CD4-positive, alpha-beta T cell treated with Interleukin-17A for 1 hour (primary cell): ENCODE measurements at places on chromosomes 3 and 15.

DNA sequence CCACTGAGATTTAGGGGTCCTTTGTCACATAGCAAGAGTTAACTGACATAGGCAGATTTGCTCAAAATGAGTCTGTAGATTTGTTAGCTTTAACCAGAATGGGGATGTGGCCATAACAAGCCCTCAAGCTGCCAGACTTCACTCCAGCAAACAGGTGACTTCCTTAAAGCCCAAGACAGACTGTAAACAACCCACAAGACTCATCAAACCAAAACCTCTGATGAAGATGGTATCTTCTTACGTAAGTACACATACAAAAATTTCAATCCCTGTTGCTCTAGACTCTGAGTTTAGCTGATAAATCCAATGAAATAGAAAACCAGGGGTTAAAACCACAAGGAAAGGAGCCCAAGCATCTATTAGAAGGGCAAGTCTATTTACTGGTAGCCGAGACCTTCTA lies 18.2 kb upstream of the ZBTB20 start:
- peak; percentile 61 for DNase-seq

- DNase-seq, result no peak
These were observed 609.9 kb downstream of the RBMS3 start for GRCh38 chr3:29890801-29891200.

GRCh38 chr3:56880720-56881575 lies 79.2 kb upstream of the ARHGEF3 start:
- no peak for DNase-seq

DNA sequence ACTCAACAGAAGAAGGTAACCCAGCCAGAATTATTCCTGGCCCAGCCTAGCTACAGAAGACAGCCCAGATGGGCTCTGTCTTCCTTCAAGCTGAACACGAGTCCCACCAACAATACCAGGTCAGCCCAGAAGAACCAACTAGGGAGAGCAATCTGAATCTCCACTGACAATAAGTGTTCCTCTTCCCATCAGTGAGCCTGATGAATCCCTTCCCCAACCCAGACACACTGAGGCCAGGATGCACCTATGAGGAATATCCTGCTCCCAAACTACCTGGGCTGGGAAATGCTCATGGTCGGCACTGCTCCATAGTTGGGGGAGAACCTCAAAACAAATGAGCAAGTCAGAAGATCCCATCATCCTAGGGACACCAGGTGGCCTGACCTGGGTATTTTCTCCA lies 351.1 kb downstream of the OCA2 start:
- no peak for DNase-seq

DNA sequence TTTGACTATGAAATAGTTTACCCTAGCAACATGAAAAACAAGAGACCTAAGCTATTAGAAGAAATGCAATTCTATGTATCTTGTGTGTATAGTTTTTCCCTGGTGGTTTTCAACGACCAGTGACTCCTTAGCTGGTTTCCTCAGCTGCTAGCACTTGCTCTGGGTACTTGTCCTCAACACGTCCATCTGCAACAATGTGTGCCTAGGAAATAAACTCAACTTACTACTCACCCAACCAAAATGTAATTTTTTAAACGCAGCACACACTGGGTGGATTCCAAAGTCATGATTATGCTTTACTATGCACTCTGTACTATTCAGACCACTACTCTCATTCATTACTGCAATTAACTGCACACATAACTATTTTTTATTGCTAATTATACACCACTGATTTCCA lies 31.0 kb downstream of the CPA3 start:
- DNase-seq, result no peak

GRCh38 chr15:87209891-87210689 lies 1046.4 kb downstream of the NTRK3 start:
- DNase-seq, result no peak

DNA sequence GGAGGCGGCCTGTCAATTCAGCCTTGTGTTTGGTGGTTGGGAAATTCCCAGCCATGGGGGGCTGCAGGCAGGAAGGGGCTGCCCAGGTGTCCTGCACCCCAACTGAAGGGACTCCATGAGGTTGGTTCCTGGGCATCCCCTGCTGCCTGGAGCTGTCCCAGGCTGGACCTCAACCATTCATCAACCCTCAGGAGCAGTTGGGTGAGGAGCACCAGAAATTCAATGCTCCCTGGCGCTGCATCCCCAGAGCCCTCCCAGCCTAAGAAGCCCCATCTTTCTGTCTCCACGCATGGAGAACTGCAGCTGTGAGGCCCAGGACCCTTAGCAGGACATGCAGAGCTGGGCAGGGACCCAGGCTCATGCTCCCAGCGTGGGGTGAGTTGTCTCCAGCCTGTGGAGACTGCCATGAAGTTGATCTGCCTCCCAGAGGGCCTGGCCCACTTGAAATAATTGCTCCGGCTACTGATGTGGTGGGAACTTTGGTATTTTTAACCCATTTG lies 8.0 kb upstream of the SEMA3B start:
- no peak for DNase-seq

DNA sequence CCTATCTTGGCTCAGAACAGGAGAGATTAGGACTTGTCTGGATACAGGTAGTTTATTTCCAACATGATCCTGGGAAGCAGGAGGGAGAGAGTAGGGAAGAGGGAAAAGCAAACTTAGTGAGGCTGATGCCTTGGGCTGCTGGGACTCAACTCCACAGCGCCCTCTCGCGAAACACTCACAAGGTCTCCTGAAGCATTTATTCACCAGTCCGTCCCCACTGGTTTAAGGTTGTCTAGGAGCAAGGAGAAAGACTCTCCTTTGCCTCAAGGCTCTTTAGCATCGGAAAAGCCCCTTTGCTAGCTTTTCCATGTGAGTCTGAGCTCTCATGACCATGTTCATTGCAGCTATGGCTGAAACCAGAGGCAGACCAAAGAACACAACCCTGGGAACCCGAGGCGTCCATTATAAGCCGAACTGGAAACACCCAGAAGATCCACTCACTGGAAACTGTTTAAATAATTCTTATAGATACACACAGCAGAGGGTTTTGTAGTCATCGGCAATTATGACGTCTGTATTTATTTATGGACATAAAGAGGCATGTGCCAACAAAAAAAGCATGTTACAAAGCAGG lies 244.5 kb downstream of the CD47 start:
- DNase-seq, result peak; percentile 17

GRCh38 chr15:94277485-94277884 lies 46.1 kb downstream of the MCTP2 start:
- DNase-seq, result no peak

GRCh38 chr15:92711457-92711831 lies 55.9 kb upstream of the FAM174B start:
- DNase-seq, result no peak

- DNase-seq, result no peak
These were observed 10.8 kb downstream of the PARL start for GRCh38 chr3:183873914-183874313.

GRCh38 chr3:177449360-177450006 lies 252.2 kb upstream of the TBL1XR1 start:
- DNase-seq, result peak; percentile 38

GRCh38 chr3:30098243-30098642 lies 508.2 kb upstream of the TGFBR2 start:
- DNase-seq, result no peak

DNA sequence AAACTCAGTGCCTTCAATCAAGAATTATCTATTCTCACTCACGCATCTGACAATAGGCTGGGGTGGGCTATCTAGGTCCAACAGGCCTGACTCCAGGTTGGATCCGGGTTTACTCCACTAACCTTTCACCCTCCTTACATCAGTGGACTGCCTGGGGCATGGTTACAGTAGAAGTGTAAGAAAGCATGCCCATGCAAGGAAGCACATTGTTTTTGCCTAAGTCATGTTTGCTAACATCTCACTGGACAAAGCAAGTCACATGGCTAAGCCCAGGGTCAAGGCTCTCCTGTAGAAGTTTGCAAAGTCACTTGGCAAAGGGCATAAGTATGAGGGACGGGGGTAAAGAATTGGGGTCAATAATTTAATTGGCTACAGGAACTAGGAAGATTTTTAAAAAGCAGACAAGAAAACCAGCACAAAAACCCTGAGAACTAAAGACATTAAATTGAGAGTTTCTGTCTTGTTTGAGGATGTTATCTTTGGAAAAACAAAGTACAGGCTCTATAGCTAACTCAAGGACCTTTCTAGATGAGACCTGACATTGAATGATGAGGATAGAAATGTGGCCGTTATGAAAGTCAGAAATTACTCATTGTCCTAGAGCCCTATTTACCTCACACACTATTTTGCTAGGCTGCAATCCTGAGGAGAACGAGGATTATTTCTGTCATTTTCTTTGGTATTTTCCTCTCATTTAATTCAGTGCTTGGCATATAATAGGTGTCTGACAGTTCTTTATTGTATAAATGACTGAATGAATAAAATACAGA lies 214.2 kb downstream of the IL20RB start:
- no peak for DNase-seq

DNA sequence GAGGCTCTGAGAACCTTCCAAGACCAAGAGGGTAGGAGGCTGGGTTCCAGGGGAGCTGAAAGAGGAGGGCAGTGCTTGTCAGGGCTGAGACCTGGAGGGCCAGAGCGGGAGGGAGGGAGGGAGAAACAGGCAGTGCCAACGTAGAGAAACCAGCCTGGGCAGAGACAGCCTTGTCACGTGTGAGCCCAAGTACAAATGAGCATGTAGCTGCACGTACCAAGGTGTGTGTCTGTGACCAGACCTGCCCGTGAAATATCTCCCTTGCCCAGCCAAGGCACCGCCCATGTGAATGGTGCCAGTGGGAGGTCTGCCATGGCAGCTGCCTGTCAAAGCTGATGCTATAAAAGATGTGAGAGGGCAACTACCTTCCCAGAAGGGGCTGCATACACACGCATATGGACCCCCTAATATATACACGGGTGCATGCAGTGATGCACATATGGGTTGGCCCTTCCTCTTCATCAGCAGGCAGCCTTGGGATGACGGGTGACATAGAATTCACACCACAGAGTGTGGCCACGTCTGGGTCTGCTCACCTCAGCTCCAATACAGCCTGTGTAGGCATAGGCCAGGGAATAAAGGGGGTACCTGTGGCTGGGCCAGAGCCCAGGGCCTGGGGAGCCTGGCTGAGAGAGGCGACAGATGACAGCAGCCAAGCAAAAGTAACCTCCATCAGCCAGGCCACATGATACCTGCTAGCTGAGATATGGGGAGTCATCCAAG lies 7.8 kb upstream of the CTDSPL start:
- DNase-seq, result no peak

- no peak for DNase-seq
These were observed 25.7 kb downstream of the FSTL1 start for GRCh38 chr3:120424976-120425570.

DNA sequence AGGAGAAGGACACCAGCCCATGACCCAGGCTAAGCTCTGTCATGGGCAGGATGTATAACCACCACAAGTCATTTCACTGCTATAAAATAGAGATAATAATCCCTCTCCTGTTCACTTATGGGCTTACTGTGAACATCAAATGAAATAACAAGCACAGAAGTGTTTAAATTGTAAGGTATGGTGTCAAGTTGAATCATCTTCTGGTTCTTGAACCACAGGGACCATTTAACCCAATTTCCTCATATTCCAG lies 44.3 kb upstream of the TLE3 start:
- DNase-seq, result no peak

GRCh38 chr15:92195241-92195640 lies 198.4 kb upstream of the ST8SIA2 start:
- no peak for DNase-seq

DNA sequence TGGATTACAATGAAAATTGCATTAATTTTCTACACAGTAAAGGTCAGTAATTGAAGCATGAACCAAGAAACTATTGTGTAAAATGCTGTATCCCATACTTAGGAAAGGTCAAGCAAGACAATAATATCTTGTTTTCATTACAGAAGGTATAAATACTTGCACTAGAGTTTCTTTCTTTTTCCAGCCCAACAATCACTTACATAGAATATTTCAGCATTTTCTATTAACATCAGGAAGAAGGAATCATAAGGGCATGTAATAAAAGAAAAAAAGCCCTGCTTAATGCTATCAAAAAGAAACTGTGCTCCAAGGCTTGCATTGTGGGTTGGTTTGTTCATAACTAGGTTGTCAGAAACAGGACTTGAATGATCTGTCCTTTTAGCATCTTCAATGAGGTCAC lies 215.1 kb downstream of the MCTP2 start:
- no peak for DNase-seq

- no peak for DNase-seq
These were observed 61.1 kb downstream of the CCNL1 start for GRCh38 chr3:157098823-157099185.

GRCh38 chr3:103126115-103126514 lies 691.3 kb downstream of the ZPLD1 start:
- DNase-seq, result no peak

GRCh38 chr3:147816752-147817151 lies 407.6 kb downstream of the ZIC1 start:
- no peak for DNase-seq

GRCh38 chr3:106215047-106215446 lies 346.2 kb upstream of the CBLB start:
- DNase-seq, result no peak

GRCh38 chr3:45551214-45552010 lies 43.1 kb upstream of the LIMD1 start:
- no peak for DNase-seq

DNA sequence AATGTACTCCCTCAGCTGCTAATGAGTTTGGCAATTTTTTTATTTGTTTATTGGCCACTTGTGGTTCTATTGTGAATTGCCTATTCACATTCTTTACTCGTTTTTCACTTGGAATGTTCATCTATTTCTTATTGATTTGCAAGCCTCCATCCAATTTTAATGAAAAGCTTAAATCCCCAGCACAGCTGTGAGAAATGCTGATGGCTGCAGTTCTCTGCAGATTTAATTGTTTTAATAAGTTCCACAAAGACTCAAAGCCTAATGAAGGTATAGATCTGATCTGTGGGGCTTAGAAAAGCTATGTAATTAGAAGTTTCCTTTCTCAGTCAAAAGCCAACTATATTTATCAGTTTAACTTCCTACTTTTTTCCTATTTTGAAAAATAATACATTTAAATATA lies 41.5 kb downstream of the LYZL4 start:
- DNase-seq, result no peak

DNA sequence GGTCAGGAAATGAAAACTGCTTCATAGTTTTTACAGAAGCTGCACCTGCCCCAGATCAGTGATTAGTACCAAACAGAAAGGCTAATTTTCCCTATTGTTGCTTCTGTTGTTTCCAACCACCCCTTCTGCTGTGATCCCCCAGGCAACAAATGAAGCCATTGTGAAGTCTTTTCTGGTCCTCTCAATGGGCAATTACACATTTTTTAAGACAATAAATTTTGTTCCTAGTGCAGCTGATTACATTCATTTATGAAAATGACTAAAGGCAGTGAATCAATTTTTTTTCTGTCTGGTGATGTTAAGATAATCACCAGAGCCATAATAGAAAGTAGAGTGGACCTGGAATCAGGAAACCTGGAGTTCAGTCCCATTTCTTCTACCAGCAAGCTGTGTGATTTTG lies 32.7 kb downstream of the GLDN start:
- no peak for DNase-seq

DNA sequence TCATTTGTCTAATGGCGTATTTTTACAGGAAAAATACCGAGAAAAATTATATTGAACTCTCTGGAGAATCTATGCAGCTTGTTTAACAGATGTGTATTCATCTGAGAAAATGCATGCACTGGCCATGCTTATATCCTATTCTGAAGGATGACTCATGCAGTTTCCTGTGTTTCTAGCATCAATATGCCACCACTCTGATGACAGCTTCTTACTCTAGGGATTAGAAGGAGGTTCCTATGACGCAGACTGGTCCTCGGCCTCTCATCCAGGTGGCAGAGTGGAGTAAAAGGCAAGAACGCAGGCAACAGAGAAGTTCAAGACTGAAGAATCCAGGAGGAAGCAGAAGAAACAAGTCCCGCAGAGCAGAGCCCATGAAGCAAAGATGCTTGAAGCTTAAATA lies 910.0 kb upstream of the ROBO1 start:
- no peak for DNase-seq
